ENCODE measurements at places on chromosomes 3 and 15.

- no peak for DNase-seq
These were observed 1155.5 kb downstream of the TBL1XR1 start for GRCh38 chr3:176041812-176042211.

DNA sequence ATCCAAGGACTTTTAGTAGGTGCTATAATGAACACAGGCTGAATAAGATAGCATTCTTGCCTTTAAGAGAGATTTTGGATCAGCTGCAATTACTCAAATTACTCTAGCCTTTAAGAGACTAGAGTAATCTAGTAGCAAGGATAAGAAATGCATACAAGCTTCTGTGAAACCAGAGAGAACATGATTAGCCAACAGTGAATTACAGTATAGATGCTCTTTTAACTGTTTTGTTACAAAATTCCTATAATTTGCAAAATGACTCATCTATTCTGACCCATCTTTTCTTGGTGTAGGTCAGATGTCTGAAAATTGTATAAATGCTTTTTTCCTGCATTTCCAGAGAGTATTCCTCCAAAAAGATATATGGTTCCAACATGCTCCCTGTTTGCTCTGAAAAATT, 66.9 kb downstream of the CEP63 start:
- no peak for DNase-seq

- no peak for DNase-seq
These were observed 36.7 kb downstream of the CMTM7 start for GRCh38 chr3:32428092-32429068.

- DNase-seq = no peak
These were observed 147.5 kb upstream of the SOX2 start for GRCh38 chr3:181564222-181564621.

- no peak for DNase-seq
These were observed 3.6 kb upstream of the TNK2 start for GRCh38 chr3:195911946-195912270.

DNA sequence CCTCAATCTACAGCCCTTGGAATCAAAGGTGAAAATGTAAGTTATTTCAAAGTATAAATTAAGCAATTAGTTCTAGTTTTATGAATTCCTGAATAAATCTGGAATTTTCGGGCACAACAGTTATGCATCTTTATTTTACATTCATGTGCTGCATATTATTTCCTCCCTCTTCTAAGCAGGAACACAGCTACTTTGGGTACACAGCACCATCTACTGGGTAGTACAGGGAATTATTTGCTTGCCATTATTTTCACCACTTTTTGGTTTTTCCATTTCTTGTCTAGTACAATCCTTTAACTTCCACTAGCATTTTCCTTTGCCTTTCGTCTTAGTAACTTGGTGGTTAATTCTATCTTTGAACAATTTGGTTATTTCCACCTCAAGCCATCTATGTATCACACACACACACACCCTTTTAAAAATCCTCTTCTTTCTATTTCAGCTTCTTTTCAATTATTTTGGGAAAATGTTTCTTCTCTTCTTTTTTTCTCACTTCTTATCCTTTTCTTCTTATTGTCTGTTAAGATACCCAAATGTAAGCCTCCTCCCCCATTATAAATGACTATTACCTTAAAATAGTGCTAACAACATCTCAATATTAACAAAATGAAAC, 451.0 kb downstream of the MFSD1 start:
- no peak for DNase-seq

DNA sequence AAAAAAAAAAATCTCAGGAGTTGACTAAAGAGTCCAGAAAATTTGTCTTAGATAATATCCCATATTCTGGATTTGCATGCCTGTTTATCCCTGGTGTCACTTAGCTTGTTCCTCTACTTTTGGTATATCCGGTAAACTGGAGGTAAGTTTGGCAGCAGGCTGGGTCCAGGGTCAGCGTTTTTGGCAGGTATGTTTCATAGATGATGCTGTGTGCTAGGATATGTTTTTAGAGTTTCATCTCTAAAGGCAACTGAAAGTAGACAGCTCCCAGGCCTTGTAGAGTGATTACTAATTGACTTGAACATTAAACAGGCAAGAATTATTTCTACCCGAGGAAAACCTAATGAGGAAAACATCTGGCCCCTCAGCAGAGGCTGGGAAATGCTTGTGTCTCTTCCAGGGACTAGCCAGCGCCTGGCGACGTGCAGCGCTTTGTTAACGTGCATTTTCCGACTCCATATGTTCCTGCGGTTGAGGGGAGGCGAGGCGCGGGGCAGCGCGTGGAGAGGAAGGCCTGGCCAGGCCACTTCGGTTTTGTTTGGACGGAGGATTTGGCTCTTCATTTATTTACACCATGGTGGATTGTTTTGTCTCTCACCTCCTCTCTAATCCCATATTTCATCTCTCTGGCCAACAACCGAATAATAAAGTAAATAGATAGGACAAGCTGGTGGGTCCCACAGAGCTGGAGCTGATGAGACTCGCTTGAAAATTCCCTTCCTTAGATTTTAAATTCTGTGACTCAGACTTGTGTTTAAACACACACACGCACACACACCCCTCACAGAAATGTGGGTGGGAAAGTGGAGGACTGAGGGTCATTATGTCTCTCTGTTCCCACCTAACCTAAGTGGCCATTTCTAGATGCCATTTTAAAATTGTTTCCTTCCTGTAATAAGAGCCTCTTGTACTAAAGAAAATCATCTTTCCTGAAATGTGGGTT, 65.3 kb downstream of the ASB7 start:
- no peak for DNase-seq

GRCh38 chr15:88680241-88681001, 41.6 kb downstream of the ISG20 start:
- DNase-seq = no peak

GRCh38 chr15:65421360-65422215, 1.2 kb downstream of the IGDCC4 start:
- no peak for DNase-seq

DNA sequence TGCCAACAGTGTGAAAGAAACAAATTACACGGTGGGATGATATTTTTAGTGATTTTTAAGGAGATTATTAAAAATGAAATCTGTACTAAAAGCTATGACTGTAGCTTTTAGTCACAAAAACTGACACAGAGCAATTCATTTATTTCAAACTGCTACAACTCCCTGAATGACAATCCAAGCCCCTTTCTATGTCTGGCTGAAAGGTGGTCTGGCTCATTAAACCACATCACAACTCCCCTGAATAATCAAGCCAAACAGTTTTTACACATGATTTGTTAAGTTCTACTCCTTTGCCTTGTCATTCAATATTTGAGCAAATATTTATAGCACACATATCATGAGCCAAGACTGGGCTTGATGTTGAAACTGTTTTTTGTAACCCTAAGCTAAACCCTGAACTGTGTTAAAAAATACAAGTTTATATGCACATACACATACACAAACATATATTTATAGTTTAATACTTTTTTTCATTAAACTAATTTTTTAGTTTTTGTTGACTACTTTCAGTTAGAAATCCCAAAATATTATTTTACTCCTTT, 125.5 kb downstream of the RBMS3 start:
- DNase-seq = no peak

DNA sequence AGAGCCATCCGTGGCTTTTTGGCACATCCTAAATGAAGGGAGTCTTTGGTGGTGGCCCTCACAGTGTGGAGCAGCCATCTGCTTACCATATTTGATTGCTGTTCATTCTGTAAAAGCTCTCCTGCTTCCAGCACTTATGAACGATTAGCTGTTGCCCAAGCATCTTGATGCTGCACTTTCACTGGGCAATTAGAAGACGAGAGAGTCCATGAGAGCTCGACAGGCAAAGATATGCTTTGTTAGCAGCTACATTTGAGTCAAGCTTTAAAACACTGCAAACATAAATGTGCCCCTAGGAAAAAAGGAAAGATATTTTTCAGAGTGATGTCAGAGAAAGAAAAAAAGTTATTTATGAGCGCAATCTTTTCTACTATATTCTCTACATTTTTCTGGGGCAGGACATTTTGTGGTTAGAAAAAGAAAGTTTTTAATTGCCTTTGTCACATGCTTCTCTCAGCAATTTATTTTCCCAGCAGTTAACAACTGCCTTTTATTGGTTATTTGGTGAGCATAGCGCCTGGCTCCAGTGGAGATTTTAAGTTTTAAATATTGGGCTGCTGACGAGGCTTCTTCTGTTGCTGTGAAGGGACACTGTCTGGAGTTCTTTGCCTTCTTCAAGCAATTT, 468.4 kb downstream of the C3orf38 start:
- DNase-seq = no peak

GRCh38 chr3:165434516-165434915, 238.3 kb upstream of the SLITRK3 start:
- no peak for DNase-seq

- no peak for DNase-seq
These were observed 49.2 kb downstream of the SLC7A14 start for GRCh38 chr3:170536712-170537111.

GRCh38 chr15:100093211-100094126, 248.3 kb downstream of the ADAMTS17 start:
- no peak for DNase-seq

- peak; percentile 59 for DNase-seq
These were observed 681.3 kb downstream of the ROBO1 start for GRCh38 chr3:79086514-79086913.

- DNase-seq = no peak
These were observed 352.5 kb downstream of the LPP start for GRCh38 chr3:188506446-188506845.

DNA sequence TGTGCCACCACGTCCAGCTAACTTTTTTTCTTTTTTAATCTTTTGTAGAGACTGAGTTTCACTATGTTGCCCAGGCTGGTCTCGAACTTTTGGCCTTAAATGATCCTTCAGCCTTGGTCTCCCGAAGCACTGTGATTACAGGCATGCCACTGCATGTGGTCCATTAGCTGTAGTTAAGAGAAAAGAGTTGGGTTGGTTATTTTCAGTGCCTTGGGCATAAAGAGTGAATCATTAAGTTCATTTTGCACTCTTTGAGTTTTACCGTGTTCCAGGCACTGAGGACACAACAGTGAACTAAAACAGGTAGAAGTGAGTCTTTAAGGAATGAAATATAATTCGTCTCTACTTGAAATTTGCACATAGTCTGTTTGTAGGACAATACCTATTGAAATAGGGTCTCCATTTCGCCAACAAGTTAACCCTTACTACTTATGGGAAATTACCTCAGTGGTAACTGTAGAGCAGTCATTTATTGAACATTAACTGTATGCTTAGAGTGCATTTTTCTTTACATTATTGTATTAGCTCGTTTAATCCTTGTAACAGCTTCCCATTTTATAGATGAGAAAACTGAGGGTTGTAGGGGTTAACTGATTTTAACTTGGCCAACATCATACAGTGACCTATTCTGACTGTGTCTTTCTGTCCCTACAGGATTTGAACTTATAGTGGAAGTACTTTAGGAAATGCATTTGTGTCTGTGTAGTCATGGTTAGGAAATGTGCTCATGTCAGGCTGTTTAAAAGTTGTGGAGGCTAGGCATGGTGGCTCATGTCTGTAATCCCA, 22.7 kb upstream of the TRAK1 start:
- no peak for DNase-seq

GRCh38 chr15:85587707-85588411, 206.9 kb downstream of the KLHL25 start:
- DNase-seq = no peak

GRCh38 chr3:172653004-172653572, 57.8 kb downstream of the NCEH1 start:
- peak; percentile 24 for DNase-seq

- peak; percentile 96 for DNase-seq
These were observed at the start of gene LCMT2 for GRCh38 chr15:43329960-43330779. TSS of gene LCMT2 (minus strand) at chr15:43330573. CDS start at chr15:43330489, 84 bp downstream.

DNA sequence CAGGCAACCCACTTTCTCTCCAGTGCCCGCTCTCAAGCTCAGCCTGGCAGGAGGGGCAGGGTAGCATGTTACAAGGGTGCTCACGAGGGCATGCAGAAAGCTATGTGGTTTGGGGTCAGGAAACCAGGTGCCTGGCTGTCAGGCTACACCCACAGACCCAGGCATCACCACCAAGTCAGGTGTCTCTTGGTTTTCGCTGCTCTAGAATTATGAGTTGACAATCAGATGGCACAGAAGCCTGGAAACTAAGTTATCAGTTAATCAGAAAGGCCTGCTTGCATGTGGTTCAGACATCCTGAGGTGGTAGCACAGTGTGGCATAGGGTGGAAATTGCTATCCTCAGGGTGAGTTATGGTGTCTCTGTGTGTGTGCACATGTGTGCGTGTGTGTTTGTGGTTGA, 16.2 kb upstream of the CCR9 start:
- no peak for DNase-seq

GRCh38 chr3:177257006-177257405, 59.7 kb upstream of the TBL1XR1 start:
- DNase-seq = no peak

DNA sequence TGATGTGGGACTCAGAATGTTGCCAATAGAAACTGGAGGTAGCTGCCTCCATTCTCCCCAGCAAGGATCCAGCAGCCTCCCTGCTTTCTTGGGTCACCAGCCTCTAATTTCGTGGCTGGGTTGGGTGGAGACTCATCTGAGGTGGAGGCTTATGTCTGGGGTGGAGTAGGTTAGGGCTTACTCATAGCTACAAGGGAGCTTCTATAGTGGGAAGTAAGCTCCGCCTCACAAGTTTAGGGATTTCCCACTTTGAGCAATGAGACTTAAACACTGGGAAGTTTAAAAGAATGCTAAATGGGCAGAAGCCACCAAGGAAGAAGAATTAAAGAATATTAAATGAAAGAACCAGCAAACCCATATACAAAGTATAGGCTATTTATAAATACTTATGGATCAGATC, 63.8 kb downstream of the GJD2 start:
- no peak for DNase-seq

- DNase-seq = no peak
These were observed 11.4 kb upstream of the VGLL3 start for GRCh38 chr3:87002346-87002745.

- no peak for DNase-seq
These were observed 242.2 kb upstream of the CHRNA7 start for GRCh38 chr15:31788104-31788503.

DNA sequence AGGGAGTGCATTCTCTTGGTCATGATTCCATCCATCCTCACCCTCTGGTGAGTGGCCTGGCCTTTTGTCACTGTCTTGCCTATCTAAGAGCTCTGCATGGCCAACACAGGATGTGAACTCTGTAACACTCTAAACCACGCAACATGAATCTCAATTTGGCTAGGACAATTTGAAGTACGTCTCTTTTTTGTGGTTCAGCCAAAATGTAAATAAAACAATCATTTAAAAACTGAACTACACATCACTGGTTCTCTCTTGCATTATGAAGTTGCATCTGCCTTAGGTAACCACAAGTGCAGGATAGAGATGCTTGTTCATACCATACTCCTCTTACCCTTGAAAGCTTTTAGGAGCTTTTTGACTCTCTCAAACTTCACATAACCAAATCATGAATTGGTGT, 27.3 kb downstream of the CCR3 start:
- DNase-seq = no peak

- no peak for DNase-seq
These were observed 128.3 kb downstream of the LIPC start for GRCh38 chr15:58559904-58560588.

All from putamen (tissue), 1 donor.